ENCODE measurements at places on chromosomes 1 and 21. TPM values are rescaled to one million over a fixed set of nuclear protein-coding genes. Genes with fewer than 3 reads are reported as not detected.

TMEM269 gene
- total RNA-seq, result under 0.01 TPM

FMO4 gene
- total RNA-seq, result 8.5 TPM

DMRTA2 gene
- under 0.01 TPM for total RNA-seq

FAM72B gene
- total RNA-seq, result 2.7 TPM

C1orf198 gene
- total RNA-seq, result 352 TPM

PPFIA4 gene
- 8.0 TPM for total RNA-seq

CRP gene
- not detected for total RNA-seq

SH2D5 gene
- 1.8 TPM for total RNA-seq

DNA sequence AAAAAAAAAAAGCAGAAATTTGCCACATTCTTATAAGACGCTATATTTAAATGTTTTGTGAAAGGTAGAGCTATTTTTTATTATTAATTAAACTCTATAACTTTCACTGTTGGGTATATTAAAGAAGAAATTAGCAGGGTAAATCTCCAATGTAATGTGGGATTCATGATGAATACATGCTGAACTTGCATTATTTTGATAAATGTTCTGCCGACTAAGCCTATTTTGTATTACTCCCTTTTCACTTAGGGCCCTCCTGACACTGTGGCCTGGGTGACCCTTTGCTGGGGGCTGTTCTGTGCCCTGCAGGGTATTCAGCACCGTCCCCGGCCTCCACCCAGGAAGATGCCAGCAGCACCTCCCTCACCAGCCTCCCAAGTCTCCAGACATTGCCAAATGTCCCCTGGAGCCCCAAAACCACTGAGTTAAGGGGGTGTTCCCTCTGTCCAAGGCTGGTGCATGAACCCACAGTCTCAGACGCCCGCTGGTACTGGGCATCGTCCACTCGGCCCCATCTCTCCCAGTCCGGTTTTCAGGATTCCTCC is 22.5 kb downstream of the RSPH1 start:
- DNase-seq, result no peak

GRCh38 chr1:221394011-221394544 is 347.8 kb downstream of the DUSP10 start:
- peak; percentile 22 for DNase-seq

- DNase-seq, result peak; percentile 47
Measured at GRCh38 chr1:114026797-114027196, 47.5 kb downstream of the OLFML3 start.

GRCh38 chr1:227841096-227841495 is 25.6 kb downstream of the PRSS38 start:
- no peak for DNase-seq

GRCh38 chr1:216710055-216710454 is 13.2 kb downstream of the ESRRG start:
- no peak for DNase-seq

- DNase-seq, result no peak
Measured at GRCh38 chr1:101142244-101142643, 94.6 kb upstream of the S1PR1 start.

DNA sequence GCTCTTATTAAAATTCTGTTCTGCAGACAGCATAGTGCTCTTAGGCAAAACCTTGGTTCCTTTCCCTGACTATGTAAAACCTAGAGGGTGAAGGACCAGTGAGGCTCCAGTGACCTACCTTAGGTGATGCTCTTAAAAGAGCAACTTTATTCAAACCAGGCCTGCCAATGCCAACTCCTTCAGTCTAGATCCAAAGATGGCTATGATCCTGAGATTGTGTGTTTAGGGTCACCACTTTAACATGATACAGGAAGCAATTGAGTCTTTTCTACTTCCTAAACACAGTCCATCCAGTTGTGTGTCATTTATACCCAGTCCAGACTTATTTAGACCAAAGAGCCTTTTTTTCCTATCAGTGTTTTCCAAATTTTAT is 10.8 kb downstream of the MCL1 start:
- no peak for DNase-seq

DNA sequence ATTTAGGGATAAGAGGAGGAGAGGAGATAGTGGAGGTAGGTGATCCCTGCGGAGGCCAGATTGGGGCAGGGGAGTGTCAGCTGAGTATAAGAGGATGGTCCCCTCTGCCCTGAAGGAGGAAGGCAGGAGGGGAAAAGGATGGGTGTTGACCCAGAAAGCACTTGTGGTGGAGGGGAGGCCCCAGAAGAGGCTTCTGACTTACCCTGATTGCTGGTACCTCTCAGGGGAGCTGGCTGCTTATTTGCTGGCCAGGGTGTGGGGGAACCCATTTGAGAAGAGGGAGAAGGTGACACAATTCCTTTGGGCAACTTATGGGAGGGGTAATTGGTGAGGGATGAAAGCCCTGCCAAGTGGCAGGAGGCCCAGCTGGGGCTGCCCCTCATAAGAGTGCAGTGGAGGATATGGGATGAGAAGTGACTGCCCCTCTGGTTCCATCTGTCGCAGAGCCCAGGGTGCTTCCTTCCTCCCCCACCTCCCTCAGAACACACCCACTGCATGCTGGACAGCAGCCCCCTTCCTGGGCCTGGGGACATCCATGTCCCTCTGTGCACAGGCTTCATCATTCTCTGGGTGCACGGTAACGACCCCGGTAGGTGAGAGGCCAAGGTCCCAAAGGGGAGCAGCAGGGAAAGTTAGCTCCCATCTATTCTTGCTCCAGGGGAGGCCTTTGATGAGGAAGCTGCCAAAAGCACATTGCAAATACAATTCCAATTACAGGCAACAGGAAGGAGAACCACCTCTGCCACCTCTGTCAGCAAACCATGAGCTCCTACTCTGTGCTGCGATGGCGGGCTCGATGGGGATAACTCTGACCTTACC is 1.4 kb upstream of the PCSK9 start:
- peak; percentile 31 for DNase-seq

GRCh38 chr1:162627662-162628296 is 4.5 kb upstream of the DDR2 start:
- no peak for DNase-seq

DNA sequence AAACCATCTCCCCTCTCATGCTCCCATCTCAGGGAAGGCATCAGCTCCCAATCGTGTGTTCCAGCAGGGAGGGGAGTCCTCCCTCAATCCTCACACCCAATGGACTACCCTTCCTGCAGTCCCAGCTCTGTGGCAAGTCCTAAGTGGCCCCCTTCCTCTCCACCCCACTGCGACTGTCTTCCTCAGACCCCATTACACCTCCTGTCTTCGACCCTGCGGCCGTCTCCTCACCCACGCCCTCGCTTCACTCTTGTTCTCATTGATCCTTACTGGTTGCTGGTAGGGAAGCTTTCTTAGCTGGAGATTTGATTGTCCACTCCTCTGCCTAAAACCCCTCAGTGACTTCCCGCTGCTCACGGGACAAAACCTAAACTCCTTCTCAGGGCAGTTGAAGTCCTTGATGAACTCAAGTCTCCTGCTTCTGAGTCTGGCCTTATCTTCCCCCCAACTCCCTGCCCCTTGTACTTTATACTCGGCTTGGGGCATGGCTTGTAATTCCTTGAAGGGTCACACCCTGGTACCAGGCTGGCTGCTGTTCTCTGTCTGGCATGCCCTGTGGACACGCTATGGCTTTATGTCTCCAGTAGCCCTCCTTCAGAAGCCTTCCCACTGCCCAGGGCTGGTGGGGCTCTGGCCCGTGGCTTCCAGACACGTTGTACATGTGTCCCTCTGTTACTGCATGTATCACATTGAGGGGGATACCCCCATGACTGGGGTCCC is 2.3 kb upstream of the EPS8L3 start:
- DNase-seq, result peak; percentile 64

GRCh38 chr1:94946886-94947285 is 20.0 kb upstream of the CNN3 start:
- DNase-seq, result no peak

DNA sequence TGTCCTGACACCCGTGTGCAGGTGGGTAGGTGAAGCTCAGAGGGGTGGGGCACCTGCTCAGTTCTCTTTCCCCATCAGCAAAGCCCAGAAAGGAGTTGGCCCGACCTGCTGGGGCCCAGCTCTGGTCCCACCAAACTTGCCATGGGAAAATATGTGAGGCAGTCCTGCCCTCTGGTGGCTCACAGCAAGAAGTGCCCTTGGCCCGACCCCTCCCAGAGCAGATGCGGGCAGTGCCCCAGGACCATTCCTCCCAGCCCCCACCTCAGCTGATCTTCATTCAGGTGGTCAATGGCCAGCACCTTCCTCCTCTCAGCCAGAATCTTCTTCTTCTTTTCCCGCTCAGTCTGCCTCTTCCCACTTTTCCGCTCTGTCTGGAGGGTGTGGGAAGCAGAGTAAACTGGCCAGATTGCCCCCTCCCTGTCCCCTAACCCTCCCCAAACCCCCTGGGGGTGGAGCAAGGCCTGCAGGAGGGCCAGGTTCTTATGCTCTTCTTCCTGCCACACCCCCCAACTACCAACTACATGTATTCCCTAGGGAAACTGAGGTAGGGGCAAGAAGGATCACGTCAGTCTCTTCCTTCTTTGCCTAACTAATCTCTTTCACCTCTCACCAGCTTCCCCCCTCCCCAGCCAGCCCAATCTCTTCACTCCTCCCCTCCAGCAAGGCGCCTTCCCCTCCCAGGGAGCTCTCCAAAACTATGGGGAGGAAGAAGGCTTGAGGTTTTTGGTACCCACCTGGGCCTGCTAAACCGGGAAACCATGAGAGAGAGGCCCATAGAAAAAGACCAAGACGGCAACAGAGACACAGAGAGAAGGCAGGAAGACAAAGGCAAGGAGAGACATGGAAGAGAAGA is 15.6 kb downstream of the TNNT2 start:
- peak; percentile 98 for DNase-seq

DNA sequence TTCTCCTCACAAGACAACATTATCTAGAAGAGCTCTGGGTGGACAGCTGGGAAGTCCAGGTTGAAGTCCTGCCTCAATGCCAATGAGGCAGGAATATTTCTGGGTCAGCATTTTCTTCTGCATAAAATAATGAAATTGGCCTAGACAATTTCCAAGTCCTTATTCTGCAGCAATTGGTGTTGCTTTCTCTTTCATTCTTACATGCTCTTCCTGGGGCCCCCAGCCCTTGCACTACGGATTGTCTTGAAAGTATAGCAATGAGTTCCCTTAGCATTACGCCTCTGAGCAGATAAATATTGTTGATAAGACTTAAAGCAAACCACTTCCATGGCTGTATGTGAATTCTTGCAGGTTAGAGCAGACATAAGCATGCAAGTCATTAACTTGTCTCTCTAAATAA is 188.5 kb downstream of the TGFBR3 start:
- DNase-seq, result no peak

DNA sequence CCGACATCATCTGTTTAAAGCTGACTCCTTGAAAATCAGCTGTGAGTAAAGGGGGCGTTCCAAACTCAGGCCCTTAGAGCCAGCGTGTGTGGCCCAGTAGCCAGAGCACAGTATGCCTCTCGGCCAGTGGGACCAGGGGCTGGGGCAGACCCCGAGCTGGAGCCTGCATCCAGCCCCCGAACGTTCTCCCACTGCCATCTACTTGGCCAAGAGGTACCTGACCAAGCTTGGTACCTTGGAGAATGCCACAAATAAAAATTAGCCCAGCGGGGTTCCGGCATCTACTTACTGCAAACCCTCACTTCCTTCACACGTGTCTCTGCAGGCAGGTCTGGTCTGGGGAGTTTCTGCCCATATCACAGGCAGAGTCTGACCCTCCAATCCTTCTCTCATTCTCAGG is 56.7 kb upstream of the COL6A2 start:
- DNase-seq, result peak; percentile 39

DNA sequence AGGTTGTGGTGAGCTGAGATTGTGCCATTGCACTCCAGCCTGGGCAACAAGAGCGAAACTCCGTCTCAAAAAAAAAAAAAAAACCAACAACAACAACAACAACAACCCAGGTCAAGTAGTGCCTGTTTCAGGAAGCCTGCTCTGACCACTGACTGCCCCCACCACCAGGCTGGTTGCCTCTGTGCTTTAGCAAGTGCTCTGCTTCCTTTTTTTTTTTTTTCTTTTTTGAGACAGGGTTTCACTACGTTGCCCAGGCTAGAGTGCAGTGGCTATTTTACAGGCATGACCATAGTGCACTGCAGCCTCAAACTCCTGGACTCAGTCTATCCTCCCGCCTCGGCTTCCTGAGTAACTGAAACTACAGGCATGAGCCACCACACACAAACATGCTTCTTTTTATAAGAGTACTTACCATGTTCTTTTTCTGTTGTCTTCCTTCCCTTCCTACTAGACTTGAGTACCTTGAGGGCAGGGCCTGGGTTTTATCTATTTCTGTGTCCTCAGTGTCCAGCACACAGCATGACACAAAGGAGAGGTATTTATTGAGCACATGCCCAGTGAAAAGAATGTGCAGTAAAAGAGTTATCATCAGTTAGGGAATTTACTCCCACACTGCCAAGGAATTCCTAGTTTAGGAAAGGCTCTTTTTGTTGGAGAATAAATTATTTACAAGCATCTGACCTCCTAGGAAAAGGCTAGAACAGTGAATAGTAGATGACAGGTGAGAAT is 9.9 kb upstream of the COA7 start:
- DNase-seq, result peak; percentile 90

- peak; percentile 80 for DNase-seq
Measured at GRCh38 chr1:238647877-238648276, 738.5 kb upstream of the CHRM3 start.

- DNase-seq, result peak; percentile 85
Measured at GRCh38 chr1:178192686-178193085, 98.8 kb downstream of the RASAL2 start.

GRCh38 chr1:212442408-212442807 is 9.7 kb downstream of the NENF start:
- DNase-seq, result no peak

DNA sequence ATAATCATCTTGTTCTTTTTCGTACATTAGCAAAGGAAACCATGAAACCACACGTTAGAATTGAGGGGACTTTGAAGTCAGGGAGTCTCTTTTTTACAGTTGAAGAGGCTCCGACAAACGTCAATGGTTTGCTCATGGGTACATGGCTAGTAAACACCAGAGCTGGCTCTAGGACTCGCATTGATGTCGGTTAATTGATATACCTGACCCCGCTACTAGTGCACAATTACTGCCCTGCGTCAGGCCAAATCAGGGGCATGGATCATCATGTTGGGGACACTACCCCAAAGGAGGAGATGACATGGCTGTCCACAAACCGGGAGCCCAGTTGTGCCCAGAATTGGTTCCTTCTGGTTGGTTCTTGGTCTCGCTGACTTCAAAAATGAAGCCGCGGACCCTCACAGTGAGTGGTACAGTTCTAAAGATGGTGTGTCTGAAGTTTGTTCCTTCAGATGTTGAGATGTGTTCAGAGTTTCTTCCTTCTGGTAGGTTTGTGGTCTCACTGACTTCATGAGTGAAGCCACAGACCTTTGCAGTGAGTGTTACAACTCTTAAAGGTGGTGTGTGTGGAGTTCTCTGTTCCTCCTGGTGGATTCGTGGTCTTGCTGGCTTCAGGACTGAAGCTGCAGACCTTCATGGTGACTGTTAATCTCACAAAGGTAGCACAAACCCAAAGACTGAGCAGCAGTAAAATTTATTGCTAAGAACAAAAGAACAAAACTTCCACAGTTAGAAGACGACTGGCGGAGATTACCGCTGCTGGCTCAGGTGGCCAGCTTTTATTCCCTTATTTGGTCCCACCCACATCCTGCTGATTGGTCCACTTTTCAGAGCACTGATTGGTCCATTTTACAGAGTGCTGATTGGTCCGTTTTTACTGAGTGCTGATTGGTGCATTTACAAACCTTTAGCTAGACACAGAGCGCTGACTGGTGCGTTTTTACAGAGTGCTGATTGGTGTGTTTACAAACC is 126.9 kb upstream of the ERRFI1 start:
- DNase-seq, result no peak
